Activated T-helper 1 cell treated with anti-CD3 and anti-CD28 coated beads, Interleukin-12 subunit alpha, Interleukin-12 subunit beta, Interleukin-2, Interleukin-4 antibody, amounts not matched to agents 30 ng/mL and 10 ng/mL and 1 ng/mL, durations not matched to agents 14 hours and 24 hours and 36 hours (primary cell): ENCODE measurements at places on chromosomes 4 and X. TPM values are rescaled to one million over a fixed set of nuclear protein-coding genes. Genes with fewer than 3 reads are reported as not detected.

DNA sequence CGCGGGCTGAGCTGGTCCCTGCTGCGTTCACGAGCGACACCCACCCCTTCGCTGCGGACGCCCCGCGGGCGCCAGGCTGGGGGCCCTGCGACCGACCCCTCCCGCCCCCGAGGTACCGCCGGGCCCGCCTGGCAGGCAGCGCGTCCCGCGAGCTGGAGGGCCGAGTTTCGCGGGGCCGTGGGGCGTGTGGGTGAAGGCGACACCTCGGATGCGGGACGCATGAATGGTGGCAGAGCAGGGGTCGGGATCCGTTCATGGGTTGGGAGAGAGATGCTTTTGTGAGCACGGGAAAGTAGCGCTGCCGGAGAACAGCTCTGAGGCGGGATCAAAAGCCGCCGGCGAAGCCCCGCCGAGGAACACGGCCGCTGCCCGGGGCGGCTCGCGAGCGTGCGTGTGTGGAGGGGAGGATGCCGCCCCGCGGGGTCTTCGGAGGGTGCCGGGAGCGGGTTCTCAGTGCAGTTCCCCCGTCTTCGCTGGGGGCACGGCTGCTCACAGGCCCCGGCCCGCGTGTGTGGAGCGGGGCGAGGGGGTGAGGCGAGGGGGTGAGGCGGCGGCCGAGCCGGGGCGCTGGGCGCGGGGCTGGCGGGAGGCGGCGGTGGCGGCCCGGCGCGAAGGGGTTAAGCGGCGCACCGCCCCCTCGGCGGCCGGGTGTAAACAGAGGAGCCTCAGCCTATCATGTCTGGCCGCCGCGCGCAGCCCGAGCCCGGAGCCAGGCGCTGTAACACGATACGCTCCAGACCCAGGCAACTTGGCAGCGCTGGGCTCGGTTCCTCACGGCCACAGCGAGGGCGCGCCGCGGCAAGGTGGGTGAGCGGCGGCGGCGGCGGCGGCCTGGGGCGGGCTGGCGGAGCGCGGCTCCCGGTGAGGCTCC lies 205.3 kb downstream of the TENM3 start:
- DNase-seq: peak; percentile 2

- DNase-seq: no peak
Measured at GRCh38 chr4:73341454-73341853, 62.6 kb upstream of the ALB start.

MAB21L2 gene
- total RNA-seq: not detected in 2 replicates

DNA sequence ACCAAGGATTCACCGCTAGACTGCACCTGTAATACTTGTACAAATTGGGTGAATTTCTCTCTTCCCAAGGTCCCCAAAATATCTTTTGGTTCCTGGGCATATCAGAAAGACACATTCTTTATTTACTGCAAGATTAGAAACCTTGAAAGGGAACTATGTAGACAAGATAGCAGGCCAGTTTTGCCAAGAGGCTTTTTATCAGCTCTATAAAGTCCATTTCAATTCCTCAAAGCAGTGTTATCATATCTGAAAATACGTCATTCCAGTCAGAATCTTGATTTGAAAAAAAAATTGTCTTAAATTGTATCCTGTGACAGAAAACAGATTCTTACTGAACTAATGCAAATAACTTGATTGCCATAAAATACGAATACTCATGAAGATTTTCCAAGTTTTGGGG lies 37.0 kb upstream of the NSG1 start:
- no peak for DNase-seq

DNA sequence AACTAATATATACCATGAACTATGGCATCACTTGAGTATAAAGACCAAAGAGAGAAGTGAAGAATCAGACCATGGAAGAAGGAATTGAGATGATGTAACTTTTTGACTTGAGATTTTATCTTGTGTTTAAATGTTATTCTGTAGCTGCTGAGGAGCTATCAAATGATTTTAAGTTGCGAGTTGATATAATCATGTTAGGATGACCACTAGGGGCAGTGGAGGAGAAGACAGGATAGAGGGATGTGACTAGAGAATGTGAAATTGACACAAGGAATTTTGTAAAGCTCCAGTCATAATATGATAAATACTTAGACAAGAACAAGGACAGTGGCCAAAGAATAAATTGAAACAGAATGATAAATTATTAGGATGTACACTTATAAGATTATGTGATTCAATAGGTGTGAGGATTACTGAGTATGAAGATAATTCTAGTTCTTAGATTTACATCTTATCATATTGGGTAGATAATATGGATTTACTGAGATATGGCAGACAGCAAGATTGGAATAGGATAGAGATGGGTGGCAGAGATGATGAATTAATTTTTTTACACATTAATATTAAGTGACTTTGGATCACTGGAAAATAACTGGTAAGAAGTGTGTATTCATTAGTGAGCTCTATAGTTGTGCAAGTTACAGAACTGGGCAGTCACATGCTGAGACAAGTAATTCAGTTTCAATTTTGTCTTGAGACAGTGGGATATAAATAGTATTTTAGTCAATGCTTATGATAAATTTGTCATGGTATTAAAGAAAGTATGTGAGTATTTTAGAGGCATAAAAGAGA lies 816.0 kb upstream of the PCDH10 start:
- DNase-seq: no peak

HSPA4L gene
- 2.5 and 3.8 TPM in 2 replicates for total RNA-seq

DNA sequence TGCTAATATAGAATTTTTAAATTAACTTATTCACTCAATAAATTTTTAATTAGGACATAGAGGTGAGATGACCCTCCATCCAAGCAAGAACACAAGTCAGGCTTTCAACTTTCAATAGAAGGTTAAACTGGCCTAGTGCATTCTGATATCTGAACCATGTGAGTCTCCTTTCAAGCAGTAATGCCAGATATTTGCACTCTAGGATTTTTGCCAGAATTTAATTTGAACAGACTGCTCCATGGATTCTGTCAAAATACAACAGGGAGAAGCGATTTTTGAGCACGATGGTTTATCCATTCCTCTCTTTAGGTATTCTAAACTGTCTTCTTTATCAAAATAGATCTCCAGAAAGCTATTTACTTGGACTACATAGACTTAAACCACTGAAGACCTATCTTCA lies 72.0 kb upstream of the DCLK2 start:
- DNase-seq: no peak

FAM47A gene
- total RNA-seq: not detected in 2 replicates

C1QTNF7 gene
- total RNA-seq: not detected in 2 replicates

- no peak for DNase-seq
Measured at GRCh38 chr4:170400361-170400760, 310.6 kb upstream of the AADAT start.

SPANXA2 gene
- not detected in 2 replicates for total RNA-seq

CT83 gene
- total RNA-seq: not detected in 2 replicates

GRCh38 chr4:150126864-150127203 lies 48.6 kb downstream of the DCLK2 start:
- no peak for DNase-seq

DNA sequence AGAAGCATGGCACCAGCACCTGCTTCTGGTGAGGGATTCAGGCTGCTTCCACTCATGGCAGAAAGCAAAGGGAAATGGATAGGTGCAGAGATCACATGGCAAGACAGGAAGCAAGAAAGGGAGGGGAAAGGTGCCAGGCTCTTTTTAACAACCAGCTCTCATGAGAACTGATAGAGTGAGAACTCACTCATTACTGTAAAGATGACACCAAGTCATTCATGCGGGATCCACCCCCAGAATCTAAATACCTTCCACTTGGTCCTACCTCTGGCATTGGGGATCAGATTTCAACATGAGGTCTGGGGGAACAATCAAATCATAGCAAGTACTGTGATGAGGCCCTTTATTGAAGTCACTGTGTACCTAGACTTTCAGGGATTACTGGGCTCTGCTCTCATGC lies 72.0 kb upstream of the PRDM5 start:
- DNase-seq: no peak

- no peak for DNase-seq
Measured at GRCh38 chr4:47104986-47105385, 73.6 kb downstream of the GABRB1 start.

SLC16A2 gene
- total RNA-seq: 0.08 and 0.20 TPM in 2 replicates

DNA sequence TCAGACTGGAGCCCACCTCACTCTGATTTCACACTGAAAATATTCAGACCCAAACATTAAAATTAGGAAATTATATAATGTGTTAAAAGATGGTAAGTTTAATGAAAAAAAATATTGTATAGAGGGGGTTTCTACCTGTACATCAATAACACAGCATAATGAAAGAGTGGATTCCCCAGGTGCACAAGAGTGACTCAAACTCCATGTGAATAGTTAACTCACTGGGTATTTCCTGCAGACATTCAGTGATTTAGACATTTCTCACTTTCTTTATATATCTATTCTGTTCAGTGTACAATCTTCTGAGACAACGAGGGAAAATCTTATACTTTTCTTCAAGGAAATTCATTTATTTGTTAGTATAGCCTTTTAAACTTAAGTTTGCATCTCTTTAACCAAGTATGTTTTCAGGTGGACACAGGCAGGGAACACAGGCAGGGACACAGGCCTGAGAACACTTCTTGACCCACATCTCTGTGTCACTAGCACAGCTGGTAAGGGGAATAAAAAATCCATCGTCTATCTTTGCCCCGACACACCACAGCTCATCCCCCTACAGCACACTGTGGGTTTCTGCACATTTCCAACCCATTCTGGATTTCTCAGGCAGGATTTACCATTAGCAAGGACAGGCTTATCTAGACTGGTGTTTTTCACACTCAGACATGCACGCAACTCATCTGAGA lies 525.5 kb upstream of the BOD1L1 start:
- DNase-seq: no peak

TRAM1L1 gene
- total RNA-seq: not detected in 2 replicates

- DNase-seq: no peak
Measured at GRCh38 chrX:124963717-124964116, 356.0 kb upstream of the TEX13C start.

GRCh38 chr4:149062997-149063396 lies 620.8 kb upstream of the NR3C2 start:
- no peak for DNase-seq

S100G gene
- total RNA-seq: not detected in 2 replicates

DNA sequence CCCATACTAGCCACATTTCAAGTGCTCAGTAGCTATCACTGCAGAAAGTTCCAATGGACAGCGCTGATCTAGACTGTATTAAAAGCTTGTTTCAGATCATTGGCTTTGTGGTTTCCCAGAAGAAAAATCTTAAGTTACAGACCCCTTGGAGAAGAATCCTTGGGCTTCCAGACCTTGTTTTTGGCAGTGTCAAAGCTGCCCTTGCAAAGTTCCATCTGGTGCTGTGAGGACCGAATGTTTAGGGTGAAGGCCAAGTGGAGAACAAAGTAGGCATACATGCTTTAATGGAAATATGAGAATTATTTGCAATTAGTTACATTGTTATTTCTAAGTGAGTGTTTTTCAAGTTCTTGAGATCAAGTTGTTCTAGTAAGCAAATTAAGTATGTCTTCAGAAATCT lies 144.7 kb downstream of the FRMPD4 start:
- no peak for DNase-seq

DNA sequence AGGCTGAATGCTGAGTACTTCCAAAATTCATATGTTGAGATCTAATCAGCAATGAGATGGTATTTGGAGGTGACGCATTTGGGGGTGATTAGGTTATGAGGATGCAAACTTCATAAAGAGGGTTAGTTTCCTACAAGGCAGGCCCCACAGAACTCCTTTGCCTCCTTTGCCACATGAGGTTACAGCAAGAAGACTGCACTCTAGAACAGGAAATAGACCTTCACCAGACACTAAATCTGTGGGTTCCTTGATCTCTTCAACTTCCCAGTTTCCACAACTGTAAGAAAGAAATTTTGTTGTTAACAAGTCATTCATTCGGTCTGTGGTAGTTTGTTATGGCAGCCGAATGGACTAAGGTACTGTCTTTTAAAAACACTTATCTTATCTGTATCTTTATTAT lies 681.9 kb upstream of the HS3ST1 start:
- DNase-seq: no peak

CCSER1 gene
- total RNA-seq: not detected in 2 replicates

GRCh38 chrX:130263016-130263415 lies 5.7 kb downstream of the ZNF280C start:
- DNase-seq: no peak

GRCh38 chrX:149757206-149758067 lies 16.4 kb upstream of the HSFX1 start:
- no peak for DNase-seq

DNA sequence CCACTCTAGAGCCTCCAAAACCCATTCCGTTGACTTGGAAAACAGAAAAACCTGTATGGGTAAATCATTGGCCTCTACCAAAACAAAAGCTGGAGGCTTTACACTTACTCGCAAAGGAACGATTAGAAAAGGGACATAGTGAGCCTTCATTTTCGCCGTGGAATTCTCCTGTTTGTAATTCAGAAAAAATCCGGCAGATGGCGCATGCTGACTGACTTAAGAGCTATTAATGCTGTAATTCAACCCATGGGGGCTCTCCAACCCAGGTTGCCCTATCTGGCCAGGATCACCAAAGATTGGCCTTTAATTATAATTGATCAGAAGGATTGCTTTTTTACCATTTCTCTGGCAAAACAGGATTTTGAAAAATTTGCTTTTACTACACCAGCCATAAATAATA lies 60.8 kb downstream of the ZNF732 start:
- peak; percentile 20 for DNase-seq

DNA sequence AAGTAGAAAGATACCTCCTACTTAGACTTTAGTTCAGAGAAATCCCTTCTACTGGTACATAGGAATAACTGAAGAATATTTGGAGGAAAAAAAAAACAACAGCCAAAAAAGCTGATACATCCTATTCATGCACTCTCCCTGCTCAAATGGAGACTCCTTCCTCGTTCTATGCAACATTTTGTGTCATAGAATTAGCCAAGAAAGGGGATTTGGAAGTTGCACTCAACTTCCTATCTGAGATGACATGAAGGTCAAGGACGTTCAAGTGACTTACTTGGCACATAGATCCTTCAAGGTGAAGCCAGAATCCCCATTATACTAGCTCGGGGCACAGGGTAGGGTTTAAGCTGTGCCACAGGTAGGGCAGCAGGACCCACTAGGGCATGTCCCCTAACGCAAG lies 56.2 kb upstream of the S100G start:
- no peak for DNase-seq

SSX4 gene
- not detected in 2 replicates for total RNA-seq

- no peak for DNase-seq
Measured at GRCh38 chr4:41644288-41644914, 104.1 kb downstream of the PHOX2B start.

ADH7 gene
- not detected in 2 replicates for total RNA-seq

NKX6-1 gene
- not detected in 2 replicates for total RNA-seq

TMPRSS11B gene
- not detected in 2 replicates for total RNA-seq

GRCh38 chr4:143625632-143626031 lies 74.8 kb downstream of the FREM3 start:
- DNase-seq: no peak

F8A2 gene
- not detected in 2 replicates for total RNA-seq

GRCh38 chr4:8120501-8120900 lies 38.1 kb downstream of the ABLIM2 start:
- no peak for DNase-seq

- no peak for DNase-seq
Measured at GRCh38 chr4:16969696-16970135, 71.3 kb upstream of the LDB2 start.
